Activated T-helper 2 cell treated with anti-CD3 and anti-CD28 coated beads, Interferon-gamma antibody, Interleukin-2, Interleukin-4, amounts not matched to agents 10 μg/mL and 5 μg/mL and 100 μg/mL, durations not matched to agents 14 hours and 24 hours and 36 hours (primary cell): ENCODE measurements at places on chromosomes 16 and 17. TPM values are rescaled to one million over a fixed set of nuclear protein-coding genes. Genes with fewer than 3 reads are reported as not detected.

GRCh38 chr17:29126268-29126930 lies 53.8 kb downstream of the MYO18A start:
- H3K4me1 ChIP-seq = peaks cover 7% of the 10 kb centered on the region
- H3K27ac ChIP-seq = peak overlapping the region; percentile 55
- no peaks in the 10 kb centered on the region for H3K36me3 ChIP-seq
- no peaks in the 10 kb centered on the region for H3K27me3 ChIP-seq
- DNase-seq = no peak

DNA sequence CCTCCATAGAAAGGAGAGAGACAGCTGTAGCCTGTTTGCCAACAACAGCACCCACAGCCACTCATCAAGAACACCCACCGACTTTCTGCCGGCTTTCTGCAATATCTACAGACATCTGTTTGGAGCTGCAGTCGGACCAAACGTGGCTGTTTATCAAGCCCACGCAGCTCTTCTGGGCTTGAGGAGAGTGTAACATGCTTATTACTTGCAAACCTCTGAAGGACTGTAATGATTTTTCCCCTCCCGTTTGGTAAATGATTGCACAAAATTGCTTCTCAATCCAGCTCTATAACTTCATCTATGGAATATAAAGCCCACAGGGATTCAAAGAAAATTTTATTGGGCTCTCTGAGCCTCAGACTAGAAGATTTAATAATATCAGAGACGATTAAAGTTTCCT lies 100.5 kb downstream of the VAT1L start:
- no peak for DNase-seq
- no peak overlapping the region for H3K4me3 ChIP-seq
- H3K4me1 ChIP-seq = no peaks in the 10 kb centered on the region
- H3K27ac ChIP-seq = no peak overlapping the region
- H3K36me3 ChIP-seq = no peaks in the 10 kb centered on the region

GRCh38 chr16:50025537-50025931 lies 509 bp downstream of the CNEP1R1 start:
- DNase-seq = peak; percentile 18
- H3K27ac ChIP-seq = peak overlapping the region; percentile 76
- H3K4me3 ChIP-seq = peak overlapping the region; percentile 95

Gene SLC26A11
- 9.7 TPM in 2 replicates for total RNA-seq

GRCh38 chr16:47848421-47849109 lies 307.2 kb downstream of the ABCC12 start:
- H3K27me3 ChIP-seq = no peaks in the 10 kb centered on the region
- H3K4me1 ChIP-seq = no peaks in the 10 kb centered on the region
- H3K4me3 ChIP-seq = no peak overlapping the region
- no peak overlapping the region for H3K27ac ChIP-seq
- H3K36me3 ChIP-seq = no peaks in the 10 kb centered on the region
- no peak for DNase-seq

DNA sequence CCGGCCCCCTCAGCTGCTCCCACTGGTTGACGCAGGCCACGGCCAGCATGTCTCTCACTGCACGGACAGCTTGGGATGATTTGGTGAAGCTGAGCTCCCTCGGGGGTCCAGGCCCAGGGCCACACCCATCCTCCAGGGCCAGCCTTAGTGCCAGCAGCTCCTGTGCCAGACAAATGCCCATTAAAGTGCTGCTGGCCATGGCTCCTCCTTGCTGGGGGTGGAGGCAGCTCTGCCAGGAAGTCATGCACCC lies 2.5 kb downstream of the TRIM47 start:
- peaks cover 8% of the 10 kb centered on the region for H3K27me3 ChIP-seq
- peaks cover 36% of the 10 kb centered on the region for H3K4me1 ChIP-seq
- peak overlapping the region; percentile 93 for H3K27ac ChIP-seq

Gene STX1B
- total RNA-seq = 0.57 and 0.97 TPM in 2 replicates

- H3K36me3 ChIP-seq = peaks cover 37% of the 10 kb centered on the region
- H3K27ac ChIP-seq = no peak overlapping the region
- DNase-seq = peak; percentile 51
- no peak overlapping the region for H3K4me3 ChIP-seq
- H3K27me3 ChIP-seq = no peaks in the 10 kb centered on the region
Measured at GRCh38 chr17:41695954-41696757, 7.5 kb downstream of the EIF1 start.

- peaks cover 57% of the 10 kb centered on the region for H3K36me3 ChIP-seq
- H3K27me3 ChIP-seq = no peaks in the 10 kb centered on the region
- no peak overlapping the region for H3K27ac ChIP-seq
- H3K4me3 ChIP-seq = no peak overlapping the region
- DNase-seq = no peak
- peaks cover 19% of the 10 kb centered on the region for H3K4me1 ChIP-seq
Measured at GRCh38 chr17:30134551-30134950, 17.9 kb downstream of the NSRP1 start.

Gene GTF3C1
- total RNA-seq = 62.2 and 66.9 TPM in 2 replicates

- no peaks in the 10 kb centered on the region for H3K27me3 ChIP-seq
- DNase-seq = no peak
- no peak overlapping the region for H3K4me3 ChIP-seq
- H3K27ac ChIP-seq = no peak overlapping the region
Measured at GRCh38 chr16:56886826-56887225, 21.8 kb downstream of the SLC12A3 start.

GRCh38 chr17:54876656-54877195 lies 23.9 kb upstream of the TOM1L1 start:
- DNase-seq = no peak
- no peak overlapping the region for H3K27ac ChIP-seq
- H3K4me1 ChIP-seq = no peaks in the 10 kb centered on the region
- H3K27me3 ChIP-seq = no peaks in the 10 kb centered on the region

GRCh38 chr16:87366288-87366687 lies 17.3 kb downstream of the FBXO31 start:
- DNase-seq = no peak
- peaks cover 41% of the 10 kb centered on the region for H3K4me1 ChIP-seq
- no peaks in the 10 kb centered on the region for H3K27me3 ChIP-seq
- H3K27ac ChIP-seq = no peak overlapping the region
- H3K36me3 ChIP-seq = peaks cover 25% of the 10 kb centered on the region
- no peak overlapping the region for H3K4me3 ChIP-seq

DNA sequence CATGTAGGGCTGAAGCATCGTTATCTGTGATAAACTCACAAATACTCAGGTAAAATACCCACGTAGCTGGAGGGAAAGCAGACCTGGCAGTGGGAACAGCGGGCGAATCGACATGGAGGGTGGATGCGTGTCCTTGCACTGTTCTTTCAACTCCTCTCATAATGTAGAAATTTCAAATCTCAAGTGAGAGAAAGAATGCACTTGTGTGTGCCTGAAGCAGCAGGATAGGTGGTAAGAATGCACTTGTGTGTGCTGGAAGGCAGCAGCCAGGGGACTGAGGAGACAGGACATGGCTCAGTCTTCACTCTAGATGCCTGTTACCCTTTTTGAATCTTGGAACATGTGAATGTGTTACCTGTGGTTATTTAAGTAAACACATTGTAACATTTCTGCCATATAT lies 10.4 kb downstream of the IFT140 start:
- no peak overlapping the region for H3K4me3 ChIP-seq
- DNase-seq = no peak
- H3K27ac ChIP-seq = no peak overlapping the region
- H3K4me1 ChIP-seq = no peaks in the 10 kb centered on the region
- no peaks in the 10 kb centered on the region for H3K27me3 ChIP-seq

DNA sequence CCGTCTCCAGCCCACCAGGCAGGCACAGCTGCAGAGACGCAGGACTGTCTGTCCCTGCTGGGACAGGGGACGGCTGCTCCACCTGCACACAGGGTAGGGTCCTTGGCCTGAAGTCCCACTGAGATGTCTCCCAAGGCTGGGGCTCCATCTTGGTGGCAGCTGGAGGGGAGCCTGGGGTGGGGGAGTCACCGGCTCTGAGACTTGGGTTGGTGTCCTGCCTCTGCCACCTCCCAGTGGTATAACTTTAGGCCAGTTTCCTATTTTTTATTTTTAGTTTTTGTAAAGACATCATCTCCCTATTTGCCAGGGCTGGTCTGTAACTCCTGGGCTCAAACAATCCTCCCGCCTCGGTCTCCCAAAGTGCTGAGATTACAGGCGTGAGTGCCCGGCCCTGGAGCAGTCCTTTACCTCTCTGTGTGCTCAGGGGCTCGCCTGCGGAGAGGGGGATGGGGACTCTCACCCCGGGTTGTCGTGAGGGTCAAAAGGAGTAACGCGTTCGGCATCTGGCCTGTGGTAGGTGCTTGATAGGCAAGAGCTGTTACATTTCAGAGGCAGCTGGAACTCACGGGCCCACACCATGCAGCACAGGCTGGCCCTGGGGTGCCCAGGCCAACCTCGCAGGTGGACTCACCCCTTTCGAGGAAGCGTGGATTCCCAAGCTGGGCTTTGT lies 46.6 kb upstream of the DOC2B start:
- H3K36me3 ChIP-seq = no peaks in the 10 kb centered on the region
- no peak for DNase-seq
- no peaks in the 10 kb centered on the region for H3K4me1 ChIP-seq
- no peak overlapping the region for H3K4me3 ChIP-seq
- H3K27ac ChIP-seq = no peak overlapping the region

DNA sequence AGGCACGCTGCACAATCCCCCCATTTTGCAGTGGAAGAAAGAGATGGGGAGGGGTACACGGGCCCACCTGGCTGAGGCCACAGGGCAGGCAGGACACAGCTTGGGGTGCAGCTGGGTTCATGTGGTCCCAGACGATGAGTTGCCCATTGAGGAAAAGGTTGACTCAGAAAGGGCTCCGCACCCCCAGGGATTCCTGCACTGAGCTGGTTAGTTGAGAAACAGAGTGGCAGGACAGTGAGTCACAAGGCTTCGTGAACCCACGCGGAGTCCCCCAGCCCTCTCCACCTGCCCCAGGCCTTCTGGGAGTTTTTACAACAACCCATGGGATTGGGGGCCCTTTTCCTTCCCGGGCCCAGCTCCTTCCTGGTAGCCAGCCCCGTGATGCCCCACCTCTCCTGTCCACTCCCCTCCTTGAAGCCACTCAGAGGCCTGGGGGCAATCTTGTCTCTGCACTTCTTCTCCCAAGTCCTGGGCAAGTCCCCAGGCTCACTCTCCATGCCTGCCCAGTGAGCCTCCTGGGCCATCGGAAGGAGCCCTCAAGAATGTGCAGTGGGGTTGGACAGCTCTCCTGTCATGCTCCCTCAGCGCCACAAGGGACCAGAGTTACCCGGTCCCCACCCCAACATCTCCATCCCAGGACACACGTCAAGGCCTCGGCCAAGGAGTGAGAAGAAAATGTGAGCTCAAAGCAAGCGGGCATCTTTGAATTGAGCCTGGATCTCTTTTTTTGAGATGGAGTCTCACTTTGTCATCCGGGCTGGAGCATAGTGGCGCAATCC lies 251.2 kb downstream of the PARN start:
- no peak overlapping the region for H3K27ac ChIP-seq
- no peak for DNase-seq
- H3K36me3 ChIP-seq = no peaks in the 10 kb centered on the region
- H3K27me3 ChIP-seq = no peaks in the 10 kb centered on the region

DNA sequence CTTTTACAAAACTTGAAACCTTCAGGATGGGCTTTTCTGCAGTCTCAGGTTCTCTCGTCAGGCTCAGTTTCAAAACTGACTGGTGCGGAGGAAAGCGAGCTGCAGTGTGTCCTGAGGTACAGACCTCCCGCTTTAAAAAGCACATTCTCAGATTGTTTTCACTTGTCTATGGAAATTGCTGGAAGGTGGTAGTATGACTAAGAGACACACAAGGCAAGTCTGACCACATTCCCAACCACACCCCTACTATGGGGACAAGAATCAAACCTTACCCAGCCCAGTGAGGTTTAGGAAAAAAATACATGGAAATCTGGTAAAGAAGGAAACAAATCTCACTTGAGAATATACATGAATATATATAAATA lies 18.2 kb downstream of the SRP68 start:
- H3K4me1 ChIP-seq = peaks cover 14% of the 10 kb centered on the region
- H3K36me3 ChIP-seq = peaks cover 72% of the 10 kb centered on the region
- DNase-seq = no peak

DNA sequence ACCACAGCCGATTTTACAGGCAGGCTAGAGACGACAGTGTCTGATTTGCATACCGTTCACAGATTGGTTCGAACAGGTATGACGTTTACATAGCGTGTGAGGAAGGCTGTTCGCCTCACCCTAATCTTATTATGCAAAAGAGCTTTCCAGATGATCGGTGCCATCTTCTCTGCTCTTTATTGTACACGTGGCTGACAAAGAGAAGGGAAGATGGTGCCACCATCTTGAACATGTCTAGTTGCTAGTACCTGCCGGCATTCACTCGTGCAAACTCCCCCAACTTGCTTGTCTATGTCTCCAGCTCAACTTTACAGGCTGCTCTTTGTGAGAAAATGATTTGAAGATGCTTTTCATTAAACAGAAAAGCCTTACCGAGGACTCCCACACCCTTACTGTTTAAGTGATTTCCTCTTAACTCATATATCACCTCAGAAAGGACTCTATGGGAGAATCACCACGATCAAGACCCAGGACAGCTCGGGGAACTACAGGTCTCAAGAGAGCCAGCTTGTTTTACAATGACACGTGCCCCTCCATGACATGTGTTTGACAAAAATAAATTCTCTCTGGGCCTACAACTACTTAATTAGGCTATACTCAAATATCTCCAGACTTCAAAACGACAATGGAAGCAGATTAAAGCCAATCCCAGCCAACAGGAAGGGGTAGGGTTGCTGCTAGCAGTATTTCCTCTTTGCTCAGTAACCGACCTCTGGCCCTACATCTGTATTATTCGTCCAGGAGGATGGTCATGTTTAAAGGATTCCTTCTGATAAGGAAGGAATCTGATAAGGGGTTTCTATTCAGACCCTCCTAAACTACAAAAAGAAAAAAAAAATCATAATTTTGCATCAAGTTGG lies 480.6 kb downstream of the TMEM114 start:
- no peak overlapping the region for H3K4me3 ChIP-seq
- no peak for DNase-seq
- H3K27me3 ChIP-seq = no peaks in the 10 kb centered on the region

- H3K27me3 ChIP-seq = peaks cover 9% of the 10 kb centered on the region
- H3K27ac ChIP-seq = peak overlapping the region; percentile 75
- peaks cover 29% of the 10 kb centered on the region for H3K36me3 ChIP-seq
- H3K4me1 ChIP-seq = peaks cover 31% of the 10 kb centered on the region
- H3K4me3 ChIP-seq = peak overlapping the region; percentile 89
- DNase-seq = no peak
Measured at GRCh38 chr16:11916524-11917285, 949 bp upstream of the GSPT1 start.

DNA sequence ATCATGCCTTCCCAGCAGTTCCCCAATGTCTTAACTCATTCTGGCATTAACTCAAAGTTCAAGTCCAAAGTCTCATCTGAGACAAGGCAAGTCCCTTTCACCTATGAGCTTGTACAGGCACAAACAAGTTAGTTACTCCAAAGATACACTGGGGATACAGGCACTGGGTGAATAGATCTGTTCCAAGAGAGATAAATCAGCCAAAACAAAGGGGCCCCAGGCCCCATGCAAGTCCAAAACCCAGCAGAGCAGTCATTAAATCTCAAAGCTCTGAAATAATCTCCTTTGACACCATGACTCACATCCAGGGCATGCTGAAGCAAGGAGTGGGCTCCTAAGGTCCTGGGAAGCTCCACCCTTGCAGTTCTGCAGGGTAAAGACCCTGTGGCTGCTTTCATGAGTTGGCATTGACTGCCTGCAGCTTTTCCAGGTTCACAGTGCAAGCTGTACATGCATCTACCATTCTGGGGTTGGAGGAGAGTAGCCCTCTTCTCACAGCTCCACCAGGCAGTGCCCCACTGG lies 332.2 kb upstream of the KIF2B start:
- DNase-seq = no peak
- no peaks in the 10 kb centered on the region for H3K36me3 ChIP-seq
- no peaks in the 10 kb centered on the region for H3K27me3 ChIP-seq

Gene HYDIN
- total RNA-seq = not detected in 2 replicates

- no peak overlapping the region for H3K4me3 ChIP-seq
- no peak for DNase-seq
- H3K4me1 ChIP-seq = no peaks in the 10 kb centered on the region
- no peaks in the 10 kb centered on the region for H3K27me3 ChIP-seq
- peaks cover 29% of the 10 kb centered on the region for H3K36me3 ChIP-seq
Measured at GRCh38 chr16:74926805-74927204, 58.1 kb downstream of the WDR59 start.
